ENCODE measurements at places on chromosomes 12 and 14. TPM values are rescaled to one million over a fixed set of nuclear protein-coding genes. Genes with fewer than 3 reads are reported as not detected.
A peak's percentile ranks its signal among the peaks of the same experiment; 100 is the strongest.

Gene CLEC4D
- not detected for total RNA-seq

DNA sequence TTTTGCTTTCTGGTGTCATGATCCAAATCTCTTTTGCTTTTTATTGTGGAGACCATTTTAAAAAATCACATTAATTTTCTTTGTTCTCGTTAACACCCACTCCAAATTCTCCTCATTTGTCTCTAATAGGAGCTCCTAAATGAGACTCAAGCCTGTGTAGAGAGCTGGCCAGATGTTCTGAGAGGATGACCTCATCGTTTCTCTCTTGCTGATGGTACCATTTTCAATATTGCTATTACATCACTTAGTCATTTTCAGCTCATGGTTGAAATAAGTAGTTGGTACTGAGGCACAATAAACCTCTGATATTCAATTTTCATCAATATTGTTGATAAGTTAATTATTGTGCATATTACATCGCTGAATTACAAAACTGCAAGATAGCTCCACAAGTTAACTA lies 31.5 kb downstream of the SPTB start:
- no peak for DNase-seq

- DNase-seq: no peak
These were observed 11.9 kb downstream of the AEBP2 start for GRCh38 chr12:19451196-19451595.

- DNase-seq: no peak
These were observed 271.8 kb downstream of the ALG10 start for GRCh38 chr12:34294137-34294536.

- no peak for DNase-seq
These were observed 47.5 kb downstream of the GALNT4 start for GRCh38 chr12:89476904-89477595.

DNA sequence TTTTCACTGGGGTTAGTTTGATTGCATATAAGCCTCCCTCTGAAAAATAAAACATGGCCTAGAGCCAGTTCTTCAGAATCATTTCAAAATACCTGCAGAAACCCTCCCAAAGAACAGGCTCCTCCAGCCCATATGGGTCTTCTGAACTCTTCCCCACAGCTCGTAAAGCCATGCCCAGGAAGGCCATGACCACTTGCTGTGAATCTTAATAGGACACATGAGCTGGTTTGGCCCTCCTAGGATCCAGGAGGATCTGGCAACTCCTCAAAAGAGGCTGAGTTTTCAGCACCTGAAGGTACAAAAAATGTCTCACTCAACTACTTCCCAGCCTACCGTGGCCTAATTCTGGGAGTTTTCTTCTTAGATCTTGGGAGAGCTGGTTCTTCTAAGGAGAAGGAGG lies 2.4 kb downstream of the MYBPC1 start:
- DNase-seq: no peak

- DNase-seq: no peak
These were observed 76.3 kb downstream of the RIMBP2 start for GRCh38 chr12:130639476-130640424.

Gene HNF1A
- total RNA-seq: 15.1 TPM

Gene TAS2R31
- 8.6 TPM for total RNA-seq

Gene MIPOL1
- total RNA-seq: 25.6 TPM

GRCh38 chr12:40105265-40105514 lies 691 bp downstream of the SLC2A13 start:
- DNase-seq: no peak

Gene LTBP2
- 0.79 TPM for total RNA-seq

DNA sequence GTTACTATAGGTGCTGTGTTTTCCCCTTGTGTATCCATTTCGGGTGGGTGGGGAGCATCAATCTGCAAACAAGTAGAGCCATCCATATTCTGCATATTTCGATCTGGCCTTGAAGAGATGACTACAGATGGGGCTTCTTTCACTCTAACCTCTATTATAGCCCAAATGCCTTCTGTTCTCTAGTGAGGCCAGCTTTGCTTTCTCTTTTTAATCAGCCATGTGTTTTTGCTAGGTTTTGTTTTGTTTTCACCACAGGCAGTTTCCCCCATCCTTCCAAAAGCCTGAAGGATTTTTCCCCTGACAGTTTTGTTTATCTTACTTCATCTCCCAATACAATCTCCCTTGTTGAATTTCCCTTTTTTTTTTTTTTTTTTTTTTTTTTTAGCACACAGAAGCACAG lies 224.1 kb downstream of the BTG1 start:
- no peak for DNase-seq

Gene KRT83
- total RNA-seq: not detected

DNA sequence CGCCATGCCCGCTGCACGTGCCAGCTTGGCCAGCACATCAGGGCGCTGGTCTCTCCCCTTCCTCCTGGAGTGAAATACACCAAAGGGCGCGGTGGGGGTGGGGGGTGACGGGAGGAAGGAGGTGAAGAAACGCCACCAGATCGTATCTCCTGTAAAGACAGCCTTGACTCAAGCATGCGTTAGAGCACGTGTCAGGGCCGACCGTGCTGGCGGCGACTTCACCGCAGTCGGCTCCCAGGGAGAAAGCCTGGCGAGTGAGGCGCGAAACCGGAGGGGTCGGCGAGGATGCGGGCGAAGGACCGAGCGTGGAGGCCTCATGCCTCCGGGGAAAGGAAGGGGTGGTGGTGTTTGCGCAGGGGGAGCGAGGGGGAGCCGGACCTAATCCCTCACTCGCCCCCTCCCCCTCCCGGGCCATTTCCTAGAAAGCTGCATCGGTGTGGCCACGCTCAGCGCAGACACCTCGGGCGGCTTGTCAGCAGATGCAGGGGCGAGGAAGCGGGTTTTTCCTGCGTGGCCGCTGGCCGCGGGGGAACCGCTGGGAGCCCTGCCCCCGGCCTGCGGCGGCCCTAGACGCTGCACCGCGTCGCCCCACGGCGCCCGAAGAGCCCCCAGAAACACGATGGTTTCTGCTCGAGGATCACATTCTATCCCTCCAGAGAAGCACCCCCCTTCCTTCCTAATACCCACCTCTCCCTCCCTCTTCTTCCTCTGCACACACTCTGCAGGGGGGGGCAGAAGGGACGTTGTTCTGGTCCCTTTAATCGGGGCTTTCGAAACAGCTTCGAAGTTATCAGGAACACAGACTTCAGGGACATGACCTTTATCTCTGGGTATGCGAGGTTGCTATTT lies 914 bp upstream of the CCND2 start:
- peak; percentile 61 for DNase-seq

Gene GRIP1
- total RNA-seq: 40.4 TPM

GRCh38 chr14:96693252-96693820 lies 103.8 kb upstream of the VRK1 start:
- DNase-seq: no peak

Gene RIMBP2
- 31.6 TPM for total RNA-seq

Gene PDE3A
- 121 TPM for total RNA-seq

DNA sequence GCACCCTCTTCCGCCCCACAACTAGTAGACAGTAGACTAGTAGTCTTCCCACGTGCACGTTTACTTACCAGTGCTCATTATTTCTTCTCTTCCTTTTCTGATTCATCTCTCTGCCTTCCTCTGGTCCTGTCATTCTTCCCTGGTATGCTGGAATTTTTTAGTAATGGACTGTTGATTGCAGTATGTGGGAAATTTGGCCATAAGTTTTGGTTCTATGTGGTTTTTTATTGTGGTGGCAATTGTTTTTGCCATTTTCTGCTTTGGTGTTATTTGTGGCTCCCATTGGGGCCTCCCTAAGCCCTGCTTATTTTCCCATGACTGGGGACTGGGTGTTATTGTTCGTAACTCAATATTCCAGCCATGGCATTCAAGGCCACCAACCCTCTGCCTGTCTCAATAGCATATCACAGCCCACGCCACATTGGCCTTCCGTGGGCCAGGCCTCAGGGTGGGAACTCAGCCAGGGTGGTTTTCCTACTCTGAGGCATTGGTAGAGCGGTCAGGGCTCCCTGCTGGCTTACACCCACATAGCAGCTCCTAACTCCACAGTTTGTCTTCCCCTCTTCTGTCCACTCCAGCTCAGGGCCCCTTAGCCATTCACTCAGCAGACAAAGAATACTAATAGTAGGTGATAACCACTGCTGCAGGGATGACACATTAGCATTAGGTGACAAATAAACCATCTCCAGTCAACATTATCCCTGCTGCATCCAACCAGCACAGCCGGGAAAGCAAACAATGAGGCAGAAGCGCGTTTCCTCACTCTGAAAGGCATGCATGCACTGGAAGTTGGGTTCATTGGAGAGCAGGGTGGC lies 321.5 kb downstream of the CACNA1C start:
- no peak for DNase-seq

DNA sequence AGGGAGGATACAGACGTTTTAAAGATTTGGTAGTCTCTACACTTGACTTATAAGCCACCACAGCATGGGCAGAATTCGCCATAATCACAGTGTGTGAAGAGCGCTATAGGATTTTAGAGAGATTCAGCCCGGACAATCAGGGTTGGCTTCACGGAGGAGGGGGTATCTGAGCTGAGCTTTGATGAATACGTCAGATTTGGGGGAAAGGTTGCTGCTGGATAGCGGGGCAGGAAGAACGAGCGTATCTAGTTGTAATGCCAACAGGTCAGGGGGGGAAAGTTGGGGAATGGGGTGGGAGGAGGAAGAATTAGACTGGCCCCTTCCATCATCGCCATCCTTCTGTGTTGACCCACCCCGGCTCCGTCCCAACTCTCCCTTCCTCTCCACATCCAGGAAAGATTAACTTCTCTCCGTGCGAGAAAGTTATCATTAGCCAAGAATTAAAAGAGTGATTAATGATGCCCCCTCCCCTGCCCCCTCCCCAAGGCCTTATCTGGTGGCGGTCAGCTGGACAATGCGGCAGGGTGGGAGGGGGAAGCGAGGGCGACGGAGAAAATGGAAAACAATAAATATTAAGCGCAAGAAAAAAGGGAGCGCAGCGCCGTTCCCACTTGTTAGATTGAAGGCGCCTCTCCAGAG lies 13.5 kb upstream of the GPATCH2L start:
- DNase-seq: no peak

- DNase-seq: no peak
These were observed 451.9 kb upstream of the FBXO33 start for GRCh38 chr14:39884091-39884490.

GRCh38 chr14:44880791-44881190 lies 81.0 kb downstream of the KLHL28 start:
- DNase-seq: no peak

DNA sequence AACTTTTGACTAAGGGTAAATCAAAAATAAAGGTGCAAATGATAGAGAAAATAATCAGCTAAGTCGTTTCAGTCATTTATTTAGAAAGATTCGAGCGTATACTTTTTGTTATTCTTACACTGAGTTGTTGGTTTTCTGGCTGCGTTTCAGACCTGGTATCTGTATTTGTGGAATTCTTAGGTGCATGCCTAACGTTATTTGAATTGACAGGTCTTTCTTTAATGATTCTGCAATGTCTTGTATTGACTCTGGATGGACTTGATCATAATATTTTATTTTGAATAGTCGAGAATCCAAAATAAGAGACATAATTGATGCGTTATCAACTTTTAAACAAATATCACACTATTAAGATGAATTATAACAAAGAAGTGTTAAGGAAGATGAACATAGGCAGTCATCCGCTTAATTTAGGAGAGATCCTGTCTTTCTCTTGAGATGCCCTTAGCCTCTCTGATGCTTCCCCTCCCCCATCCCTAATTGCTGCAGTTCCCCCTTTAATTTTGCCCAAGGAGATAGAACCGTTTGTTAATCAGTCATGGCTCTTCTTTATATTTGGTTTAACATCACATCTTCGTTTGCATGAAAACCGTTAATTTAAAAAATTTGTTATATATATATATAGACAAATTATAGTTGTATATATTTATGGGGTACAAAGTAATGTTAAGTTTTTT lies 1.8 kb downstream of the ALX1 start:
- no peak for DNase-seq

- no peak for DNase-seq
These were observed 44.8 kb upstream of the PRMT8 start for GRCh38 chr12:3446235-3446634.

DNA sequence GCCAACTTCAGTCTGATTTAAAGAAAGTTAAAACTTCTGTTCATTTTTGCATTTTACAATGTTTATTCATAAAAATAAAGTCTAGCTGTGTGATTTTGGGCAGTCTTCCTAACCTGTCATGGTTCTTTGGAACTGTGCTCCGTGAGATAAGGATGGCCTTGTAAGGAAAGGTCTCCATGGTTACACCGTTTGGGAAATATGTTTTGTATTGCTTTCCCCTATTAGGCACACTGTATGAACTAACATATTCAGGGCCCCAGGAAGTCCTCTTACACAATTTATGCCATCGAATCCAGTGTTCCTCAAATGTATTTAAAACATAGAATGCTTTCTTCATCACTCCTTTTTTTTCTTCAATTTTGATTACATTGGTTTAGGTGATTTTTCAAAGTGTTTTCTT lies 54.5 kb downstream of the APAF1 start:
- DNase-seq: no peak

GRCh38 chr12:116480210-116480810 lies 78.9 kb upstream of the MAP1LC3B2 start:
- DNase-seq: no peak

- no peak for DNase-seq
These were observed 137.0 kb upstream of the LMNTD1 start for GRCh38 chr12:25689996-25690501.

Gene CFAP73
- total RNA-seq: not detected

- DNase-seq: no peak
These were observed 2.8 kb upstream of the KCNK13 start for GRCh38 chr14:90058876-90059458.

- DNase-seq: no peak
These were observed 128.0 kb downstream of the RFLNA start for GRCh38 chr12:124422570-124423523.

GRCh38 chr14:26841920-26842741 lies 244.3 kb upstream of the NOVA1 start:
- DNase-seq: no peak

Gene GAS2L3
- 55.1 TPM for total RNA-seq

- no peak for DNase-seq
These were observed 279.3 kb upstream of the DDHD1 start for GRCh38 chr14:53432378-53432802.

Gene CDC42BPB
- total RNA-seq: 105 TPM

Gene HEBP1
- total RNA-seq: 109 TPM

GRCh38 chr14:101351769-101352168 lies 209.5 kb upstream of the DIO3 start:
- peak; percentile 4 for DNase-seq

- no peak for DNase-seq
These were observed 14.3 kb upstream of the MCRS1 start for GRCh38 chr12:49582201-49582600.

GRCh38 chr12:95582230-95583058 lies 31.2 kb upstream of the USP44 start:
- DNase-seq: no peak

DNA sequence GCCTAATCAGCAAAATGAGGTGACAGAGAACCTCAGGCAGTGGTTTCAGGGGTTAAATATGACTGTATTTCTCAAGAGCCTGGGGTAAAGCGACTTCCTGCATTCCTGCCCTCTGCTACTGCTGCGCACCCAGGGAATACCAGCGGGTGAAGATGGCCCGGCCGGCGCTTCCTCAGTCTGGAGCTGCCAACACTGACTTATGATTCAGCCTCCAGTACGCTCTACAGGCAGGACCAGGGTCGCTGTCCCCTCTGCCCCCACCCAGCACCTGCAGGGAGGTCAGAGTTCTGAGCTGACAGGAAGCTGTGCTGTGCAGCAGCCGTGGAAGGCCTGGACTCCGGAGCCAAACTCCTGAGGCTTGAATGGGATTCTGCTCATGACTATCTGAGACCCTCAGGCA lies 127.9 kb downstream of the PIWIL1 start:
- DNase-seq: no peak

All from progenitor cell of endocrine pancreas (in vitro differentiated cells).